WERI-Rb-1 (cell line): ENCODE measurements at places on chromosomes 4 and X.

- no peak for DNase-seq
Measured at GRCh38 chr4:2372488-2373030, 45.9 kb downstream of the ZFYVE28 start.

- no peak for DNase-seq
Measured at GRCh38 chr4:6773106-6773505, 9.4 kb upstream of the KIAA0232 start.

DNA sequence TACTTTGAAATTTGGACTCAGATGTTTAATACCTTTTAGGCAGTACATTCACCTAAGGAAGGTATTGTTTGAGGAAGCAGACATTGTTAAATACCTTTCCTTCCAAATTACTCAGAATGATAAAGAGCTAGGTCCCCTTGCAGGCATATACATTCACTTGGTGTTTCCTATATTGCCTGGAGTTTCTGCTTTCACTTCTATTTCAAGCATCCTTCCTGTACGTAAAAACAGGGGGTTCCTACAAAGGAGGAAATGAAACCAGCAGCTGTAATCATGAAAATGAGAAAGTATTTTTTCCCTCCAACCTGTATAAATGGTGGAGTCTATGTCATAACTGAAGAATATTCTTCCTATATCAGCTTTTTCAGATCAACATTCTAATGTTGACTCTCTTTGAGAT is 90.4 kb upstream of the RASGEF1B start:
- DNase-seq: no peak

DNA sequence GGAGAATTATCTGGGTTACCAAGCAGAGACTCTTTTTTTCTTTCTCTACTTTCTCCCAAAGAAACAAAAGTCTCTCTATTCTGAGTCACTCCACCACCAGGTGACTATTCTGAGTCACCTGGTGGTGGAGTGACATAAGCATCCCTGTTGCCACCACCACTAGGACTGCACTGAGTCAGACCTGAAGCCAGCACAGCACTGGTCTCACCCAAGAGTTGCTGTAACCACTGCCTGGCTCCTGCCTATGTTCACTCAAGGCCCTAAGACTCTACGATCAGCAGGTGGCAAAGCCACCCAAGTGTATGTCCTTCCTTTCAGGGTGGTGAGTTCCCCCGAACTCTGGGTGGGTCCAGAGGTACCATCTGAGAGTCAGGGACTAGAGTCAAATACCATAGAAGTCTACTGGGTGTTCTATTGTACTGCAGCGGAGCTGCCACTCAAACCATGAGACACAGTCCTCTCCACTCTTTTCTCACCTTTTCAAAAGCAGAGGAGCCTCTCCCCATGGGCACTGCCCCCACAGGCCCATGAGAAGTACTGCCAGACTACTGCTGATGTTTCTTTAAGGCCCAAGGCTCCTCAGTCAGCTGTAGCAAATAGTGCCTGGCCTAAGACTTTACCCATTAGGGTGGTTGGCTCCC is 209.6 kb upstream of the IRS4 start:
- DNase-seq: no peak

DNA sequence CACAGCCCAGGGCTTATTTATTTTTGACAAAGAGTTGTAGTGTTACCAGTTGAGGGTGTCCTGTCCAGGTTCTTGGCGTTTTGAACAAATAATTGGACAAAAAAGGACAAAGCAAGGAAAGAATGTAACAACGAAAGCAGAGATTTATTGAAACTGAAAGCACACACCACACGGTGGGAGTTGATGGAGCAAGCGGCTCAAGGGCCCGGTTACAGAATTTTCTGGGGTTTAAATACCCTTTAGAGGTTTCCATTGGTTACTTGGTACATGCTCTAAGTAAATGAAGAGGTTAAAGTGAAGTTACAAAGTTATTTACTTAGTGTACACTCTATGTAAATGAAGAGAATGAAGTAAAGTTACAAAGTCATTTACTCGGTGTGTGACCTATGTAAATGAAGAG is 27.8 kb upstream of the OPHN1 start:
- DNase-seq: no peak

DNA sequence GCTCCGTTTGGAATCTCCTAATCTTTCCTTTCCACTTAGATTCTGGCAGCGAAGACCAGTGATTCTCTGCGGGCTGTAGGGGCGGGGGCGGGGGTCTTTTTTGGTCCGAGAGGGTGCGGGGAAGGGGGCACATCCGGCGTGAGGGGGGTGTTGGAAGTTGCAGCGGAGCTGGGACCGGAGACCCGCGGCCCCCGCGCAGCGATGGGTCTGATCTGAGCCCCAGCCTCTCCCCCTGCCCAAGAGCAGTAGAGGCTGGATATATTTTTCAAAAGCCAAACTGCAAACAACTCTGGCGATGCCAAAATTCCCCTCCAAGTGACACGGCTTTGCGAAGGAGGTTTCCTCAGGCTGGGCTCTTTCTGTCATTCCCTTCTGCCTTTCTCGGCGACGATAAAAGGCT is 355 bp downstream of the GRID2 start:
- peak; percentile 11 for DNase-seq

GRCh38 chr4:58138786-58139668 is 1028.8 kb upstream of the IGFBP7 start:
- DNase-seq: peak; percentile 14

DNA sequence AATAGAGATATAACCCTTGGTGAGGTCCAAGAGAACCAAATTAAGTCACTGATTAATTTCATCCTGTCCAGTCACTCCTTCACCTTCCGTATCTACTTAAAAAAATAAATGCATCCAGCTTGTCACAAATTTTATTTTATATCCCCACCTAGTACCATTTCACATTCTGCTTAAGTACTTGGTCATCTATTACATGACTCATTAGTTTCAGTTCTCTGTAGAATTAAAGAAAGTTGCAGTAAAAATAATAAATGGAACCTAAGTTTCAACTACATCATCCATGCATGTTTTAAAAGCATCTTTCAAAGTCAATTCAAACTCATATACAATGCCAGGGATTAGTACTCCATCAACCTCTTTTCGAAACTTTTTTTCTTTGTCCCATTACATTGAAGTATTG is 130.2 kb downstream of the SH2D1A start:
- no peak for DNase-seq

GRCh38 chr4:83558680-83559079 is 22.8 kb downstream of the GPAT3 start:
- DNase-seq: no peak

DNA sequence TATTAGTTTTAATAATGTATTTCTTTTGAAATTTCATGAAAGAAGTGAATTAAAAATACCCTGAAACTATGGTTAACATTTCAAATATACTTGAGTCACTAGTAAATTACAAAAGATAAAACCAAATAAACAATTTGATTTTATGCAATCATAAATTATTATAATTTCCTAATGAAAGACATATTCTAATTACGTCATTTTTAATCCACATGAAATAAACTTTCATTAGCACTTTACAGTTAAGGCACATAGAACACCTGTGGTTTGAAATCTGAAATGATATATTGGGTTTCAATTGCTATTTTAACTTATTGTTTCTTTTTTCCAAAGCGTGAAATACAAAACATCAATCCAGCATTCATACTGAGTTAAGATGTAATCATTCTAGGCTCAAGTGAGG is 1492.5 kb upstream of the PABPC4L start:
- no peak for DNase-seq

DNA sequence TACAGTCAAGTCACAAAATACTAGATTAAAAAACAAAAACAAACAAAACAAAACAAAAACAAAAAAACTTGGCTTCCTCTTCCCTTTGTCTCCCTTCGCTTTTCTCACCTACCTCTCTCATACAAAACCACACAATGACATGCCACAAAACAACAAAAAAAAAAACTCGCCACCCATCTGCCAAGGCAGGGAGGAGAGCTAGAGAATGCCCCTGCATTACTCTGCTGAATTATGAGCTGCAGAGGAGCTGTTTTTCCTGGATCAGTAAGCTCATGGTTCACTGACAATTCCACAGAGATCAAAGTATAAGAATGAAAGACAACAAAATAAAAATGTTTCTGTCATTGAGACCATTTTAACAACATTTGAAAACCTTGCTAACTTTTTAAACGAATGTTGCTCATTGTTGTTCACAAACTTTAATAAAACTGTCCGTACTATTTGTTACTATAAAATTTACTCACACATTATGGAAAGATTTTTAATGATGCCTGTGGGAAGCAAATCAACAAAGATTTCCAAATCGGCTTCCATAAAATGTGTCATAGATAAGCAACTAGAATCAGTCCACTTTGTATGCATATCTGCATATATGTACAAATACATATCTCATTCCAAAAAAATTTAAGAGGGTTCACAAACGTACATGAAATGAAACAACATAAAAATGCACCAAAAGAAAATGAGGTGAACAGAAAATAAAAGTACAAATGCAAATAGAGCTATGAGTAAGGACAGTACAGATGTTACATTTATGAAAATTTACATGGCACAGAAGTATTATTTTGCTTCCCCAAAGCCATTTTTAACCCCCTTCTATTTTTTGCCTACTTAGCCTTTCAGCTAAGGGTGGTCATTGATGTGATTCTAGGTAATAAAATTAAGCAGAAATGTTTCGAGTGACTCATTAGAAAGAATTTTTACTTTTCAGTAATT is 252.4 kb upstream of the FAT4 start:
- DNase-seq: no peak

- DNase-seq: no peak
Measured at GRCh38 chr4:6248394-6248793, 21.3 kb upstream of the WFS1 start.

GRCh38 chr4:38989487-38989886 is 42.7 kb downstream of the TMEM156 start:
- no peak for DNase-seq

GRCh38 chr4:81971637-81972381 is 402.0 kb downstream of the HNRNPD start:
- no peak for DNase-seq

DNA sequence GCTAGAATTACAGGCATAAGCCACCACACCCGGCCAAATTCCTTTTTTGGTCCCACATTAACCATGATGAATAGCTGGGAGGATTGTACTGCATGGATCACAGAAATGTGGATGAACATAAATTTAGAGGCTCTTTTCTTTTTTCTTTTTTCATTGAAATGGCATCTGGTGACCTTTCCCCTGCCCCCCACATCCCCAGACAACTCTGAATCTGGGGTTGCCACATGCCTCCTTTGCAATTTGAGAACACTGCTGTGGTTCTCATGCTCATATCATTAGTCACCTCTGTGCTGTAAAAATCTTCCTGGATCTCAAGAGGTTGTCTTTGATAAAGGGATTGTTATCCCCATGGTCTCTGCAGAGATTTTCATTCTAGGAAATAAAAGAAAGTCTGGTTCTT is 22.8 kb upstream of the FMR1NB start:
- DNase-seq: no peak

DNA sequence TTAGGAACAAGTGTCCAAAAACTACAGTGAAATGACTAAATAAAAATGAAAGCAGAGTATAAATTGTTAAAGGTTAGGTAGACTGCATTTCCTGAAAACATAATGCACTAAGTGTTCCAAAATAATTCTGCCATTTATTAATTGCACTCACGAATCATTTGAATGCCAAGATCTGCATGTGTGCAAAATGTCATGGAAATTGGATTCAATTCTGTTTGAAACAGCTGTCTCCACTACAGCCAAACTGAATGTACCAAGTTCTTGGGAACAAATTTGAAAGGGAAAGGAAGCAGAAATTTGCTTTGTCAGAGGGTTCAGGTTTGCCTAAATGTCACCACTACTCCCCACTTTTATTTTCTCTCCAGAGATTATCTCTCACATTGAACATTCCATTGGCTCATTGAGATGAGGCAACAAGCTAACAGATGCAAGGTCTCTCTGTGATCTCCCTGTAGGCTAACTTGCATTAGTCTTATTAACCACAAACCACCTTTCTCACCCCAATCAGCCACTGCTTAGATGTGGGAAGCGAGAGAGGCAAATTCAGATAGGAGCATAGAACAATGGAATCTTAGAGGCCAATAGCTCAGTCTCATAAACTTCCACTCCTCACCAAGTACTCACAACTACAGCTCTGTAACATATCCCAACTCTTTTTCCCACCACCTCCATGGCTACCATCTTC is 226.6 kb downstream of the KDR start:
- DNase-seq: no peak

- DNase-seq: no peak
Measured at GRCh38 chr4:26900765-26901164, 40.1 kb downstream of the STIM2 start.

- DNase-seq: no peak
Measured at GRCh38 chr4:32864713-32865351, 2144.7 kb downstream of the PCDH7 start.

DNA sequence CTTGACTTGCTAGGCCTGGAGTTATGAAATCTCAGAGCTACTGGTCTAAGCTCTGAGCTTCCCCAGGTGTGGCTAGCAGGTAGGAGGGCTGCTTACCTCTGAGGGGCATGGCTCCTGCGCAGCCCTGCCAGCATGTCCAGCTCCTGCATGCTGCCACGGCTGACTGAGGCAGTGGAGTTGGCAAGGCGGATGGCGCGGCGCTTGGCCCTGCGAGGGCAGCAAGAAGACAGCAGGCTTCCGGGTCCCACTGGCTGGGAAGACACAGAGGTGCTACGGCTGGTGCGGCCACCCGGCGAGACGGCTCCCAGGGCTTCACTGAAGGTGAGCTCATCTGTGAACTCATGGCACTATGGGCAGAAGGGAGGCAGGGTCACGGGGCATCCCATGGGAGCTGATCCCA is 5.7 kb downstream of the KCND1 start:
- DNase-seq: no peak

DNA sequence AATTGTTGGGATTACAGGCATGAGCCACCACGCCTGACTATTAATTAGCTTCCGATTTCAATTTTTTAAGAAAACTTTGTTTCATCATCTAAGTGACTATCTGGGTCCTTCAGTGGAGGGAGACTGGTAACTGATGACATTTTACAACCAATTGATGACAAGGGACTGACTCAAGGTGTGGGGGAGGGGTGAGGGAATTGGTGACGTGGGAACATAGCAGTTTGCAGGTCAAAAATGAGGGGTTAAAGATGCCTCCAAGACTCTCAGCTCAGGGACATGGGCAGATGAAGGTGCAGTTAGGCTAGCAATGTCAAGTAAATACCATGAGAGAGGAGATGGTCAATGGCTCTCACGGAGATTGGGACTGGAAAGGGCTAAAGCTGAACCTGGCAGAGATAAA is 5.7 kb upstream of the FAM9C start:
- no peak for DNase-seq

DNA sequence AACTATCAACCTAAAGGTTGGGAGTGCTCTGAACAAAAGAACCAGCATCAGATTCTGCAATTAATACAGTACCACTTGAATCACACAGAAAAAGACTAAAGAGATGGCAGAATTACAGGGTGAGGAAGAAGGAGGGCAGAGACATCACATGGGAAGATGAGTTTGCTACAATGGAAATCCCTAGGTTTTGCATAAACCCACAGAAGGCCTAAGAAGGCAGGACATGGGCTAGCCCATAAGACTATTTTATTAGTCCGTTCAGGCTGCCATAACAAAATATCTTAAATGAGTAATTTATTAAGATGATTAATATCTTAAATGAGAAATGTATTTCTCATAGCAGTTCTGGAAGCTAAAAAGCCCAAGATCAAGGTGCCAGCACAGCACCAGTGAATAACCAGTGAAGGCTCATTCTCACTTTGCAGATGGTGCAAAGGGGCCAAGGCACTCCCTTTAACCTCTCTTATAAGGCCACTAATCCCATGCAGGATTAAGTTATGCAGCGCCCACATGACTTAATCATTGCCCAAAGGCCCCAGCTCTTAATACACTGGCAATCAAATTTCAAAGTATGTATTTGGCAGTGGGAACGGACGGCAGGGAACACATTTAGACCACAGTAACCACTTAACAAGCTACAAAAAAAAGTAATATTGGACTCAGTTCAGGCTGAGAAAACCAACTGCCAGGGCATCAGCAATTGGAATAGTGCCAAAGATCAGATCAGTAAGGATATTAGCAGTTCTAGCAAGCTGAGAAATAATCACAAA is 47.6 kb upstream of the NEUROG2 start:
- peak; percentile 58 for DNase-seq
